ENCODE measurements at places on chromosomes 7 and 10. TPM values are rescaled to one million over a fixed set of nuclear protein-coding genes. Genes with fewer than 3 reads are reported as not detected.
A peak's percentile ranks its signal among the peaks of the same experiment; 100 is the strongest.

GRCh38 chr7:84137812-84138211 is 56.8 kb downstream of the SEMA3A start:
- no peaks in the 10 kb centered on the region for H3K4me1 ChIP-seq
- no peak overlapping the region for H3K4me3 ChIP-seq
- no peak overlapping the region for H3K27ac ChIP-seq
- DNase-seq: no peak
- H3K36me3 ChIP-seq: no peaks in the 10 kb centered on the region
- no peaks in the 10 kb centered on the region for H3K27me3 ChIP-seq

DNA sequence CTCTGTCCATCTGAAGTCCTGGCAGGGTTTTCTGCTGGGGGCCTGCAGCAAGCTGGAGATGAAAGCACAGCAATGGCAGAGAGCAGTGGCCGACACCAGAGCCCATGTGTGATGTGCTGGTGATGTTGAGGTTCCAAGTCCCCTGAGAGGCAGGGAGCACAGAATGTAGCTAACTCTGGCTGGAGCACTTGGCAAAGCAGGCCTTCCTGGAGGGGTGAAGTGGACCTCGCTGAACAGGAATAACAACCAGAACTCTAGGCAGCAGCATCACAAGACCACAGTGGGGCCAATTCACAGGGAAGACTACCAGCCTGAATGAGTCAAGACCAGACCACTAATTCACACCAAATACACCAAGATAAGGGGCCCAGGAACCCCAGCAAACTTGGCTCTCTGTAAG is 22.8 kb upstream of the MSMB start:
- H3K27ac ChIP-seq: no peak overlapping the region
- no peak for DNase-seq
- no peaks in the 10 kb centered on the region for H3K36me3 ChIP-seq
- no peak overlapping the region for H3K4me3 ChIP-seq

GRCh38 chr7:55588976-55589604 is 16.8 kb upstream of the VOPP1 start:
- no peaks in the 10 kb centered on the region for H3K36me3 ChIP-seq
- H3K4me3 ChIP-seq: no peak overlapping the region
- H3K27ac ChIP-seq: no peak overlapping the region
- peaks cover 3% of the 10 kb centered on the region for H3K27me3 ChIP-seq
- H3K4me1 ChIP-seq: no peaks in the 10 kb centered on the region
- no peak for DNase-seq

- DNase-seq: no peak
- H3K27me3 ChIP-seq: no peaks in the 10 kb centered on the region
These were observed 30.1 kb downstream of the KLF6 start for GRCh38 chr10:3754727-3755439.

- no peaks in the 10 kb centered on the region for H3K36me3 ChIP-seq
- H3K27me3 ChIP-seq: no peaks in the 10 kb centered on the region
- H3K4me3 ChIP-seq: no peak overlapping the region
- H3K4me1 ChIP-seq: peaks cover 13% of the 10 kb centered on the region
- no peak for DNase-seq
- no peak overlapping the region for H3K27ac ChIP-seq
These were observed 64.5 kb downstream of the DNMBP start for GRCh38 chr10:99945263-99945662.

- no peaks in the 10 kb centered on the region for H3K4me1 ChIP-seq
- H3K36me3 ChIP-seq: no peaks in the 10 kb centered on the region
- no peak for DNase-seq
- H3K27me3 ChIP-seq: no peaks in the 10 kb centered on the region
- H3K4me3 ChIP-seq: no peak overlapping the region
- no peak overlapping the region for H3K27ac ChIP-seq
These were observed 1293.5 kb downstream of the XPNPEP1 start for GRCh38 chr10:108629834-108630233.

DNA sequence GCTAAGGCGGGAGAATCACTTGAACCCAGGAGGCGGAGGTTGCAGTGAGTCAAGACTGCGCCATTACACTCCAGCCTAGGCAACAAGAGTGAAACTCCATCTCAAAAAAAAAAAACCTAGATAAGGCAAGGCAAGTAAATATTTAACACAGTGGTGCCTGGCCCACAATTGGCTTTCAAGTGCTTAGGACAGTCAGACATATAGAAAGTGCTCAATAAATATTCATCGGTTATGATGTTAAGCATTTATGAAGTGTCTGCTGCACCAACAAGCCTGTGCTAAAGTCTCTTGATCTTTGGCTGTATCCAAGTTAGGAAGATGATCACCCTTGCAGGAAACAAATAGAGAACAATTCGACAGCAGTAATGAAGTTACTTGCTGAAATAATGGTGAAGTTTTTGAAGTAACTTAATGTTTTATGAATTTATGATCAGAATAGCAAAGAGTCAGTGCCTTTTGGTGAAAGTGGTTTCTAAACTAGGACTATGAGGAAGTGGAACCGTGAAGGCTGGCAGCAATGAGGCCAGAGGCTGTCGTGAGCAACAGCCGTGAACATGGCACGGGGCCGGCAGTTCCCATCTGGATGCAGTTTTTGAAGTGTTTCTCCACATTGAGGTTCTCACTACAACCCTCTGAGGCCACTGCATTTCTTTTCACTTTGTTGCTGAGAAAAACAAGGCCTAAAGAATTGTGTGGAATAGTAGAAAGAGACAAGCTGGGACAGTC is 48.1 kb upstream of the GATA3 start:
- H3K4me3 ChIP-seq: no peak overlapping the region
- H3K27me3 ChIP-seq: no peaks in the 10 kb centered on the region
- H3K4me1 ChIP-seq: no peaks in the 10 kb centered on the region
- H3K36me3 ChIP-seq: peaks cover 23% of the 10 kb centered on the region
- H3K27ac ChIP-seq: no peak overlapping the region

DNA sequence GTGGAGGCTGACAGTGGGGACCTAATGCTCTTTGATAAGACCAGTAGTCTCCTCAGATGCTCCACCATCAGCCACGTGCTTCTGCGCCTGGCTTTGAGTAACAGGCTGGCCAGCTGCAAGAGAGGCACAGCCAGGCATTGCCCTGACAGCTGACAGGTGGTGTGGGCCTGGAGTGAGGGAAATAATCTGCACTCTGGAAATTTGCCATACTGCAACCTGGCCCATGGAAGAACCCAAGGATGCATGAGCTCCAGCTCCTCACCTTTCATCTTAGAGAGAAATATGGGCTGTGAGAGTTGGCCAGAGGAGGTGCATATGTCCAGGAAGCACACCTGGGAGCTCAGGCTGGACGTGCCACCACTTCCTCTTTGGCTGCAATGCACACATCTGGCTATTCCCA is 118.9 kb downstream of the PLXDC2 start:
- H3K4me1 ChIP-seq: peaks cover 30% of the 10 kb centered on the region
- DNase-seq: no peak

SCRN1 gene
- total RNA-seq: 28.2 TPM

DNA sequence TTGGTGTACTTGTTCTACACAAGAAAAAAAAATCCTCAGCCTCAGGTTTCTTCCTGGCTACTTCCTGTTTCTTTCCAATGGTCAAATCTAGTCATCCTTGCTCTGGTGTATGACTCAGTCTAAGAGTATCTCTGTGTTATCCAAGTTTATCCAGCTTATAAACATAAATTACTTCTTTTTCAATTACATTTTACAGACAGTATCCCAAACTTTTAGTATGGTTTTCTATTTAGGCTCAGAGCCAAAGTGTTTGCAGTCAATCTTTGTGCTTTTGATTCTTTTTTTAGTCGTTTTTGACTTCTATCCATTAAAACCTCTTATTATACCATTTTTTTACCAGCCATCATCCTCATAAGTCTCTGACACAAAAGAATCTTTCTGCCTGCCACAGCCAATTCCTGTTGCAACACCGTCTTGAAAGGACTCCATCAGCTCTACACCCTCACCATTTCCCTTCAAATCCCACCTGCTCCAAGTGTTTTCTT is 294.6 kb downstream of the PTEN start:
- no peak overlapping the region for H3K4me3 ChIP-seq
- H3K36me3 ChIP-seq: no peaks in the 10 kb centered on the region
- peak overlapping the region; percentile 31 for H3K27ac ChIP-seq

NEBL gene
- total RNA-seq: 96.4 TPM

GRCh38 chr10:128275388-128276177 is 149.4 kb upstream of the MKI67 start:
- H3K27ac ChIP-seq: no peak overlapping the region
- no peaks in the 10 kb centered on the region for H3K4me1 ChIP-seq
- DNase-seq: no peak
- no peaks in the 10 kb centered on the region for H3K36me3 ChIP-seq

DNA sequence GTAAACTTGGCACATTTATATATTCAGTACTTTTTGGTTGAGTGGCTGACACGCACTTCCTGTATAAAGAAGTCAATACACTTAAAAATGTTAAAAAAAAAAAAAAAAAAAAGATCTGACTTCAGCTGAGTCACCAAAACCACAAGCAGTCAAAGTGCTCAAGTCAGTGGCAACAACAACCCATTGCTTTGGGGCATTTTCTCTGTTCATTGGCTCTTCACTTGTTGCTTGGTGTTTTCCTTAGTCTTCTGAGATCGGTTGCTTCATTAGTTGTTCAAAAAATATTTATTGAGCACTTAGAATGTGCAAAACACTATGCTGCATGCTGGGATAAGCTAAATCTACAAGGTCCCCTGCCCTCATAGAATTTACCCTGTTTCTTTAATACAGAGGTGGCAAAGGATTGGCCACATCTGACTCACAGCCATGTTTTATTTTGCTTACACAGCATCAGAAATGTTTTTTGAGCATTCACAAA is 63.7 kb downstream of the ZNRF2 start:
- peak overlapping the region; percentile 52 for H3K27ac ChIP-seq
- no peak for DNase-seq
- H3K4me3 ChIP-seq: no peak overlapping the region
- H3K4me1 ChIP-seq: peaks cover 50% of the 10 kb centered on the region
- no peaks in the 10 kb centered on the region for H3K36me3 ChIP-seq

DNA sequence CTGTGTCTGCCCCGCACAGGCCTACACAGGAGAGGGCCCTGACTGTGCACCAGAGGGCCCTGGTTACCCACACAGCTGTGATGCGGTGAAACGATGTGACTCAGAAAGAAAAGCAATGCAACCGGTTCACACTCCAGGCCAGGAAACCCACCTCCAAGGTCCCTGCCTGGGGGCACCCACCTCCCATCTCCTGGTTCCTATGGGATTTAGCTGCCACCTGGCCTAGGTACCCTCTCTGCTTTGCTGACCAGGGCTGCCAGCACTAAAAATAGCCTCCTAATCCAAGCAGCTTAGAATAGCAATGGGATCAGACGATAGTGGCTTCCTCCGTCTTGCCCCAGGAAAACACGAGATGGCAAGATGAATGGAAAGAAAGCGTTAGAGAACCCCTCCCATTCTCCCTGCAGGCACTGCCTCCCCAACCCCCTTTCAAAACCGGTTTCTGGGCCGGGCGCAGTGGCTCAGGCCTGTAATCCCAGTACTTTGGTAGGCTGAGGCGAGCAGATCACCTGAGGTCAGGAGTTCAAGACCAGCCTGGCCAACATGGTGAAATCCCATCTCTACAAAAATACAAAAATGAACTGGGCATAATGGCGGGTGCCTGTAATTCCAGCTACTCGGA is 12.4 kb downstream of the RBP3 start:
- H3K36me3 ChIP-seq: no peaks in the 10 kb centered on the region
- H3K27ac ChIP-seq: no peak overlapping the region
- H3K27me3 ChIP-seq: no peaks in the 10 kb centered on the region
- DNase-seq: no peak
- no peaks in the 10 kb centered on the region for H3K4me1 ChIP-seq

DNA sequence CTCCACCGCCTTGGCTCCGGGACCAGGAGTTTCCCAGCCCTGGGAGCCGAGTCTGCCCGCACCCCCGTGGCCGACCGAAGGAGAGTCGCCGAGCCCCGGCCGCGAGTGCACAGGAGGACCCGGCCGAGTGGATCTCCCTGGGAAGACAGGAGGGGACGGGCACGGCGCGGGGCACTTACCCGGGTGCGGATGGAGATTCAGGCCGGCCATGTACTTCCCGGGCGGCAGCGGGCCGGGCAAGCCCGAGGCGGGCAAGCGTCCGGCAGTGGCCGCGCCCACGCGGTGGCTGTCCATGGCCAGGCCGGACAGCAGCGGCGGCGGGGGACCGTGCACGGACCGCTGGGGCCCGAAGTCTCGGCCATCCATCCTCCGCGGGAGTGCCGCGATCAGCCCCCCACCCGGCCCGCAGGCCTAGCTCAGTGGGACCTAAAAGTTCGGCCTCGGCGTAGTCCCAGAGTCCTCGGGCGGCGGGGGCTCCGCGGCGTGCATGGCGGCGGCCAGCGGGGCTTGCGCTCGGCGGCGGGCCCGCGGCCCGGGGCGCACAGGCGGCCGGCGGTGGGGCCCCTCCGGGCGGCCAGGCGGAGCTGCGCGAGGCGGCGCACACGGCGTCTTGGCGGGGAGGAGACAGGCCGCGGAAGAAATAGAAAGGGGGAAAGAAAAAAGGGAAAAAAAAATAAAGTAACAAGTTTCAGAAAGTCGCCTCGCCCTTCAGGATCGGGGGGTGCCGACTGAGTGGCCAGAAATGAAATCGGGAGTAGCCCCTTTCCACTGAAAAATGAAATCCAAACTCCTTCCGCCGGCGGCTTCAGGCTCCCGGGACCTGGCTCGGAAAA is 2.5 kb downstream of the TNRC18 start:
- peaks cover 34% of the 10 kb centered on the region for H3K4me1 ChIP-seq
- H3K27me3 ChIP-seq: no peaks in the 10 kb centered on the region
- H3K4me3 ChIP-seq: peak overlapping the region; percentile 96

STEAP4 gene
- 63.5 TPM for total RNA-seq

SNX13 gene
- 62.7 TPM for total RNA-seq

TMEM26 gene
- 1.1 TPM for total RNA-seq

GRCh38 chr10:7007600-7008190 is 403.1 kb downstream of the SFMBT2 start:
- no peaks in the 10 kb centered on the region for H3K27me3 ChIP-seq
- H3K4me3 ChIP-seq: no peak overlapping the region
- no peaks in the 10 kb centered on the region for H3K36me3 ChIP-seq
- no peaks in the 10 kb centered on the region for H3K4me1 ChIP-seq
- no peak overlapping the region for H3K27ac ChIP-seq

DNA sequence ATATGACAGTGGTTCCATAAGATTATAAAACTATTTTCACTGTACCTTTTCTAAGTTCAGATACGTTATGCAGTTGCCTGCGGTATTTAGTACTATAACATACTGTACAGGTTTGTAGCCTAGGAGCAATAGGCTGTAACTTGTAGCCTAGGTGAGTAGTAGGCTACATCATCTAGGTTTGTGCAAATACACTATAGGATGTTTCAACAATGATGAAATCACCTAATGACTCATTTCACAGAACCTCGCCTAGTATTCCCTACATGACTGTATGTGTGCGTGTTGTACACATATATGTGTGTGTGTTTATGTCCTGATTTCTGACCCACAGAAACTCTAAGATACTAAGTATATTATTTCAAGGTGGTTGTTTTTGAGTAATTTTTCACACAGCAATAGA is 139.0 kb downstream of the HERPUD2 start:
- H3K4me1 ChIP-seq: peaks cover 14% of the 10 kb centered on the region
- H3K36me3 ChIP-seq: no peaks in the 10 kb centered on the region
- H3K27me3 ChIP-seq: no peaks in the 10 kb centered on the region
- DNase-seq: no peak
- no peak overlapping the region for H3K4me3 ChIP-seq
- H3K27ac ChIP-seq: no peak overlapping the region

DNA sequence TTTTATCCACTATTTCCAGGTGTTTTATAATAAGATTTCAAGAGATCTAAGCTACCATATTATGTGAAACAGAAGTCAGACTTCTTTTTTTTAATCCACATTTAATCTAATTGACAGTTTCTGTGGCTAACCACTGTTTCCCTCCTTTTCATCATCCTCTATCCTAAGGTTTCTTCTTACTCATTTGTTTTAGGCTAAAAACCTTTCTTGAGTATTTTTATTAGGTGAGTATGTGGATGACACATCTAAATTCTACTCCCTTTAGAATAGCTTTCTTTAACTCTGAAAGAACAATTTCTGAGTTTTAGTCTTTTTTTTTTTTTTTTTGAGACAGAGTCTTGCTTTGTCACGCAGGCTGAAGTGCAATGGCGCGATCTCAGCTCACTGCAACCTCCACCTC is 62.7 kb downstream of the NPY start:
- H3K27me3 ChIP-seq: no peaks in the 10 kb centered on the region
- no peak overlapping the region for H3K4me3 ChIP-seq
- peaks cover 3% of the 10 kb centered on the region for H3K4me1 ChIP-seq

All from lower lobe of right lung (tissue), 2 donors.